DMS153 (cell line): ENCODE measurements at places on chromosomes 3 and 15.

DNA sequence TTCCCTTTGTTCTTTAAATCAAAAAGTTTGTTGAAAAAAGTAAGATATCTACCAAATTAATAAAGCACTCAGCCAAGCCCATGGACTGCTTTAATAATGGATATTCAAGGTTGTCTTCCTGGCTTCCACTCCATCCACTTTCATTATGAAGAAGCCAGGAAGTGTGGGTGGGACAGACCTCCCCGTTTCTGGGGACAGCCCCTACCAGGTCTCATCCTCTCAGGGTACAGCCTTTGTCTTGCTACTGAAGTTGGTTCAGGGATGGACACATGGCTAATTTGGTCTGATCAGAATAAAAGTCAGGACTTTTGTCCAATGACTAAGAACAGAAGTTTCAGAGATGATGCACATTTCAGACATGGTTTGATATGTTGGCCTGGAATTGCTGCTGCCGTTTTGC is 32.6 kb downstream of the CCNB2 start:
- DNase-seq: no peak

- DNase-seq: no peak
These were observed 97.1 kb upstream of the SNRPA1 start for GRCh38 chr15:101391981-101392640.

DNA sequence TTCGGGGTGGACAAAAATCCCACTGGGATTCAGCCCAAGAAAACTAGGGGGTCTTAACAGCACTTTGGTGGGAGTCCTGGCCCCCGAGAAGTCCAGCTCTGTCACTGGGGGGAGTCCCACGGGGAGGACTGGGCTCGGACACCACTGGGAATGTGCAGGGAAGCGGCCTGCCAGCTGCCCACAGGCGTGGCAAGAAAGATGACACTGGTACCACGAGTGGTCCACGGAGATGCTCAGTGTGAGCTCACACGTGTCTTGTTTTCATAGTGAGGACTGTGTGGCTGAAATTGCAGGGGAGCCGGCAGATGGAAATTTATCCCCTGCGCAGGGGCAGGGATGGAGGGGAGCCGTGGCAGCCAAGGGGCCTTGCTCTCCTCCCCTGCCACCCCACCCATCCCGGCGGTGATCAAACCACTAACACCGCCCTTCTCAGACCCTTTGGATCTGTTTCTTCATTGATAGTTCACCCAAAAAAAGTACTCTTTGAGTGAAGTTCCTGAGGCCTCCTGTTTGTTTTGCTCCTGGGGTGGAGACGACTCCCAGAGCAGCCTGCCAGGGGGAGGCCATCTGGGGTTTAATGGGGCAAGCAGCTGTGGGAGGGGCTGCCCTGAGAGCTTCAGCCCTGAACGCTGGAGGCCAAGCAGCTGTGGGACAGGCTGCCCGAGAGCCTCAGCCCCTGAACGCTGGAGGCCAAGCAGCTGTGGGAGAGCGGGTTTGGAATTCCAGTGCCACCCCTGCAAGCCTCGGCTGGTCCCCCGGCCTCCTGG is 130.9 kb downstream of the LRRK1 start:
- no peak for DNase-seq

- no peak for DNase-seq
These were observed 13.1 kb downstream of the PLA2G4F start for GRCh38 chr15:42143356-42143755.

DNA sequence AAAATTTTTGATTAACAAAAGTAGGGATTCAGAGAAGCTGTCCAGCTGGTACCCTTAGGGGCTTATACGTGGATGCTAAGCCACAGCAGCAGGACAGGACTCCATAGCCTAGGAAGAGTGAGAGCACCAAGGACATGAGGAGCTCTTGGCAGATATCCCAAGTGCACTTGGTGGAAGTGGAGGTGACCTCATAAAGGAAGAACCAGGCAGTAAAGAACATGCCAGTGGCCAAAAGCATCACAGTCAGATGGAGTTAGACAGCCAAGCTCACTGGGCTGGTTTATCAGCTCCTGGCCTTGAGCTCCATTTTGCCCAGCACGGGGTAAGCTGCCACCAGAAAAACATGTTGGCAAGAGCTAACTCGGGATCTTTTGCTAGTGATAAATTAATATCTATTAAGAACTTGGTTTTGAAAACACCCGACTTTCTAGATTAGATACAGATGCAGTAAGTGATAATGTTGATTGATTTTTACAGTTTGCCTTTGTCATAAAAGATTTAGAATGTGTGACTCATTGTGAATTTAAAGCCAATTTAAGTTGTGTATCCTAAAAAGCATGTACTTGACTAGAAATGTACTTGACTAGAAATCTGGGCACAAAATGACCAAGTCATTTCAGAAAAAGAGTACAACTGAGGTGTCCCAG is 108.0 kb downstream of the CMSS1 start:
- DNase-seq: peak; percentile 72

- no peak for DNase-seq
These were observed 27.9 kb downstream of the FEM1B start for GRCh38 chr15:68305420-68305871.

- DNase-seq: no peak
These were observed 14.4 kb downstream of the DAG1 start for GRCh38 chr3:49484471-49484870.

DNA sequence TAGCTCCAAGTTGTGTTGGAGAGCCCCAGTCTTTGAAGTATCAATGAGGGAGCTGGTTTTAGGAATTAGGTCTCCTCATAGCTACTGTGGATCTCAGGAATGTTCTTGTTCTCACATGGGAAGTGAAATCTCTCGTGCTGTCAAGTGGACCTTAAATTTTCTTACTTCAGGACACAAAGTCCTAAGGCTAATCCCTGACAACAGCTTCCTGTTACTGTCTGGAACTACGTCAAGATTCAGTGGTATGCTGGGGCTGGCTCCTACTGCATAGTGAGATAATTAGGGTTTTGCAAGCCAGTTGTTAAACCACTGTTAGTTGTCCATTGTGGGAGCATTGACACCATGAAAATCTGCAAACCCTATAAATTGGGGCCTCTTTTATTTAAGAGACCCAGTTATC is 22.8 kb downstream of the MESP1 start:
- DNase-seq: no peak

DNA sequence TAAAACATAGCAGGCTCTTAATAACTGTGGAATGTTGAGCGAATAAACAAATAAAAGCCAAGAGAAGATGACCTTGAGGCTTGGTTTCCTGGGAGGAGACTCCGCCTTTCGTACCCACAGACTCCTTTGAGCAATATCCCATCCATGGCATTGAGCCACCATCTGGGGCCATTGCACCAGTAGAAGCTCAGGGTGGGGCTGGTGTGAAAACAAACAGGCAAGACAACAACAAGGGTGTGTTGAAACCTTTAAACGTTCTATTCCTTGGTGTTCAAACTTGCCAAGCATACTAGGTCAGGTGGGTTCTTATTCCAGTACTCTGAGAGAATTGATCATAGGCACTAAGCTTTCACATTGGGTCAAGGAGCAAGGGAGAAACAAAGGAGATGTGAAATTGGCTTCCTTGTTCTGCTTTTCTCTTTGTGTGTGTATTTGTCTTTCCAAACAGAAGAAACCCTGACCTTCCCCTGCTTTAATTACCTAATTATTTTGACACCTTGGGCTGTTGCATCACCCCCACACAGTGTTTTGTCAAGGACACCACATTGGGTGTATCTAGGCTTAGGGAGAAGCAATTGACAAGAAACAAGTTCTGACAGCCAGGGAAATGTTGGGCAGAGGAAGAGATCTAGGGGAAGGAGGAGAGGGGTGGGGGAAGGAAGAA is 105.1 kb upstream of the BCL6 start:
- DNase-seq: no peak

DNA sequence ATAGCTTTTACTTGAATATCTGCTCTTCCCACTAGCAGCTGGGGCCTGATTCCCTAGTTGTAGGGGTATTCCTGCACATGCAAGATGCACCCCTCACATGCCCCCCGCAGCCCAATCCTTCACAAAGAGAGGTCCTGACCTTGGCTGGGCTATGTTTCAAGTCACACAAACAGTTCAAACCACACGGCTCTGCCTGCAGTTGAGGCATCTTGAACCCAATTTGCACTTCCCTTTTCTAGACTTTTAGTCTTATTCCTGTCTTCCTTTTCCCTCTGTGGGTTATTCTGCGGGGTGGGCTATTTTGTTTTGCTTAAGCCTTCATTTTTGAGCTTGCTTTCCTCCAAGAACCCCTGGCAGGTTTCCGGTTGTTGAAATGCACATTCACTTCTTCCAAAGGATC is 13.3 kb upstream of the CCR1 start:
- no peak for DNase-seq

DNA sequence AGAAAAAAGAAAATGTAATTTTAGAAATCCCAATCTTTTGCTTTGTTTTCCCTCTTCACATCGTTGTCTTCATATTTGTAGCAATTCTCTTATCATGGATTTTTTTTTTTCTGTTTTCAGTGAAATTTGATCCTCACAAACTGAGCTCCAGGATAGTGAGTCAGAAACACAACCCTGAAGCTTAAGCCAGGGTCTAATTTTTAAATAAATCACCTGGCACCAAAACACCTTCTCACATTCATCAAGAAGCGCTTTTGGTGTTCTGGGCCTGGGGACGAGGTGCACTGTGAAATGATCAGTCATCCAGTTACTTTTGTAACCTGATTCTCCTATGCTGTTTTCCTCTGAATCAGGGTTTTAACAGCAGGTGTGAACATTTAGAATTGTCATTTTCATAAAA is 87.7 kb downstream of the REC114 start:
- no peak for DNase-seq

- no peak for DNase-seq
These were observed 231.3 kb downstream of the LPP start for GRCh38 chr3:188385295-188385694.

DNA sequence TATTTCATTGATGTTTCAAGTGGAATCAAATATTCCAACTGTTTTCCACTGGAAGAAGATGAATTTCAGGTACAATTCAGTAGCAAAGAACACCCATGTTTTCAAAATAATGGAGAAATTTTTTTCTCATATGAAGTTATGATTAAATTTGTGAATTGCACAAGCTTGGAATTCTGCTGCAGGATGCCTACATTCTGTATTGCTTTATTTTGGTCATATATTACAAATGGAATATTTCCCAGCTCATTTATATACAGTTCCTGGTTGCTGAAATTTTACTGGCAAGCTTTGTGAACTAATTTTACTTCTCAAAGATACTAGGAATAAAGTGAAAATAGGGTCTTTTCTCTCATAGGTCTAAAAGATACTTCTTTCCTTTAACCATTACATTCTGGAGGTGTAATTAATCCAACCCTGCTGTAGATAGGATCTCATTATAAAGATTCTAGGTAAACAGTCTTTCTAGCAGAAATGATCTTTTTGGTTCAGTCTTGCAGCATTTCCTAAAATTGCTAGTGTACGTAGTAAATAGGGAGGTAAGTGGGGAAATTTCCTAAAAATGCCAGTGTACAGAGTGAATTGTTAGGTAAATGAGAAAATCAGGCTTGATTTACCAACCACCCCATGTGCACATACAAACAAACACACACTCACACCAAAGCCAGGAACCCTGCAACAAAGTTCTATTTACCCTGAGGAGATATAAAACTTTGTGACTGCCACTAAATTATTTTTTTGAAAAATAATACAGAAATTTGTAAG is 393.5 kb upstream of the TPRG1 start:
- DNase-seq: no peak

DNA sequence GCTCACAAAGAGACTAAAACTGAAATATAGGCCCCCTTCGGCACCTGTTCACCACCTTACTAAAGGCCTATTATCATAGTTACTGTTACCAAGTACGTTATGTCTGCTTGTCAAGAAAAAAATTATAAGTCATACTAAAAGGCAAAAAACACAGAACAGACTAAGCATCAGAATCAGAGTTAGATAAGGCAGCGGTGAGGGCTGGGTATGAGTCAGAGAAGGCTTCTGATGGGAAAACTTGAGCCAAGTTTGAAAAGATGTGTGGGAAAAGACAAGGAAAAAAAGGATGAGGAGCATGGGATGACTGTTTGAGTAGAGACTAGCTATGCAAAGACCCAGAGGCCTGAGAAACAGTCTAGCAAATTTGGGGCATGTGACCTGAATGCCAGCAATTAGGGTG is 387.2 kb upstream of the SGO1 start:
- DNase-seq: no peak

DNA sequence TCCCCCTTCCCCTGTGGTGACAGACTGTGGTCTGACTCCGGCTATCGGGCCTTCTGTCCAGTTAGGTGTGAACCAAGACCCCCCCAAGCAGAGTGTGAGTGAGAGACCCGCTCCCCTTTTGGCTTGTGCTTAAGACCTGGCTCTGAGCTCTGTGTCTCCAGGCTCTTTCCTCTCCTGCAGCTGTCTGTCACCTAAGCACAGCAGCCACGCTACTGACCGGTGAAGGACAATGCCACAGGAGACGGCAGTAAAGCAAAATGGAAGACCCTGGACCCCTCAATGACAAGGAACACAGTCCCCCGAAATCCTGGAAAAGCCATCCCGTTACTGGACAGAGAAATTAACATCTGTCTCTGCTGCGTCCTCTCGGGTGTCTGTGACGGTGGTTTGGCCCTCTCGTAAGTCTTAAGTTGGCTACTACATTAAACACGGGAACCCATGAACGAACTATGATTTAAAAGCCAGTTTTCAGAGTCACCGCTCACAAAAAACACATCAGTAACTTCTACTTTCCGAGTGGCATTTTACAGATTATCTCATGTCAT is 53.7 kb downstream of the CHSY1 start:
- no peak for DNase-seq

- no peak for DNase-seq
These were observed 20.2 kb downstream of the SEMA6D start for GRCh38 chr15:47737477-47737876.

- DNase-seq: no peak
These were observed 122.2 kb upstream of the WNT5A start for GRCh38 chr3:55609230-55609827.

DNA sequence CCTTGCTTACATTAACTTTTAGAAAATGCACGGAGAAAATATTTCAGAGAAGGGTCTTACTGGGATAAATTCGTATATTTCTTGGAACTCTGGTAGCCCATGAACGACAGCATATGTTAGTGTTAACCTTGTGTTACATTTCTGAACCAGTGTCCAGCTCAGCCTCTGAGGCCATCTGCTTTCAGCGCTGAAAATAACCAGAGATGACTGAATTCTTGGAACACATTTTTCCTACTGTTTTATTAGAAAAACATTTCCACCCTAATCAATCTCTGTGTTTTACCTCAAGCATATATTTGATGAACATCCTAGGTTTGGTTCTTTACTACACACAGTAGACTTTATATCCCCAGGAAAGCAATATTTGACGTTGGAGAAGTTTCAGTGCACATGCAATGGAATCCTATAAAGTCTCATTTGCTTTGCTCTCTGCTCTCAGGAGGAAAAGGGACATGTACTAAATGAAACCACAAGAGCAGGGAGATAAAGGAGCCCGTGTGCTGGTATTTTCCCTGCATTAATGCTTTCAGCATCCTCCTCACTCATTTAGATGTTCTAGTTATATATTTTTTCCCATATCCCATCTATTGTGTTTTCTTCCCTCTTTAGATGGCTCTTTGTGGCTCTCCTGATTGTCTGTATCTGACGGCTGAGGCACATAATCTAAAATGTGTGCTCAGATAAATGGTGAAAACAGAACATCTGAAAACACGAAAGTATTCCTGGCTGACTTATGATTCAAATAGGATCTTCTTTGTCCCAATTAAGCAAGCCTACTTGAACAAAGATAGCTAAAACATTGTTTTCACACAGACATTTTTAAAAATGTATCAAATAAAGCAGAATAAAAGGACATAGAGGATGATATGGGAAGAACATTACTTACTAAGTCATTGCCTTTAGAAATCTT is 151.7 kb upstream of the KCNMB2 start:
- DNase-seq: no peak
